Activated CD4-positive, alpha-beta T cell treated with anti-CD3 and anti-CD28 coated beads, Interleukin-2, amount 50 U/mL, for 24 hours (primary cell): ENCODE measurements at places on chromosomes 5 and 9.

DNA sequence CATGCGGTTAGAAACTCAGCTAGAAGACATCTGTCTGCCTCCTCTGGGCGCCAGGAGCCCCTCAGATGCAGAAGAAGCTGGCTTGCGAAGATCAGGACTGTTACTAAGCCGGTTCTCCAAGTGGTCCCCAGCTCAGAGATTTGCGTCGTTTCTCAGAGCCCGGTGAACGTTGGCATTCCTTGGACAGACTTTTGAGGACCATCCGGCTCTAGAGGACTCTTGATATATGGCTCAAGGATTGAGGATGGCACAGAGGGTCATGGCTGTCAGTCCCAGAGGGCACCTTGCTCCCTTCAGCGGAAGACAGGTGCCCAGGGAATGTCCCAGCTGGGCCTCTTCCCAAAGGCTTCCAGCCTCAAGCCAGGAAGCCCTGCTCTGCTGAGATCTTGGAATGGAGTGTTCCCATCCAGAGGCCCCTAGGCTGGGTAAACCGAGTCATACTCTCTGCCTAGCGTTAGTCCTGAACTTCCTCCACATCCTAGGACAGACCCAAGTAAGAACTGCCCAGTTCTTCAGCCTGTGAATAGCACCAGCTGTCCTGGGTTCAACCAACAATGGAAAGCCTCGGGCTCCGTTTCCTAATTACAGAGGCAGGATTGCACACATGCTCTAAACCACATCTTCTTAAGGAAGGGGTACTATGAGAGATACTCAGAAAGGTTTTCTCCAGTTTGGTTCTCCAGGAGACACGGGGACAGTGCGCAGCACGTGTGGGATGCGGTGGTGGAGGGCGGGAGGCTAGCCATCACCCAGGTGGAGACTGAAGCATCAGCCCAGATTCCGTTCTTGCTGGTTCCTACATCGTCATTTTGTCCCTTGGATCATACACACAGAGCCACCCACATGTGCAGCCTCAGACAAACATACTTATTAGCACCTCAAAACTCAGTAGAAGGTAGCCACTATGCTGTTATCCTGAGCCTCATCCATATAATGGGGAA is 51.4 kb downstream of the ZNF354C start:
- no peak for DNase-seq

DNA sequence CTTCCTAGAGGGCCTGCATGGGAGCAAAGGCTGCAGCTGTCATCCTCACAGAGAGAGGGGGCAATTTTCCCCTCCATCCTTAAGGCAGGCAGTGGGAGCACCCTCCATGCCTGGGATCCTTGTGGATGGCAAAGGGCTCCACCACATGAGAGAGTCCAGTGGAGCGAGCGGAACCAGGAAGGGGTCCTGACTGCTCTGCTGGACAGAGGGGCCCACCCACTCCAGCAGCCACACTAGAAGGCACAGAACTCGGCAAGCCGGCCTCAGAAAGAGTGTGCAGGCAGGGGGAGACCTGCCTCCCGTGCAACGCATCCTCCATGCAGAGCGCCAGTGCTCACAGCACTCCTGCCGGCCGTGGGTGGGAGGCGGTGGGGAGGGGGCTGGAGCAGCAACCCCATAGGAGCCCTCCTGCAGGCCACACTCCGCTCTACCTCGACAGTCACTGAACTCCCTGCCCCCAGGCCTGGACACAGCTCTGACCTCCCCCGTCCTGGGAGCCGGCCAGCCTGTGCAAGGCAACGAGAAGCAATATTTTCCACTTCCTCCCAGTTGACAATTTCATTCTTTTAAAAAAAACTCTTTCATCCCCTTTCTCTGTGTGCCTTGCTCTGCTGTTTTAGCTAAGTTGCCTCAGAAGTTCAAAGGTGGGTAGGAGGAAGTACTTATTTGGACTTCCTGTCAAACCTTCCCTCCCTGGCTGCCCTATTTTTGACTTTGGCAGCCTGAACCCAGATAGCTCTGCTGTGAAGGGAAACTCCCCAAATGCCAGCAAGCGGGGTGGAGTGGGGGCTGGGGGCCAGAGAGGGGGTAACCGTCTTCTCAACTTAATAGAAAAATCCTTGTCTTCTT is 5.3 kb upstream of the LCP2 start:
- DNase-seq = peak; percentile 59

GRCh38 chr5:141669520-141669919 is 12.5 kb downstream of the ARAP3 start:
- DNase-seq = no peak

- DNase-seq = no peak
These were observed 65.0 kb downstream of the MELK start for GRCh38 chr9:36637491-36638270.

GRCh38 chr9:112487799-112488340 is 1.2 kb downstream of the KIAA1958 start:
- DNase-seq = no peak
